ENCODE measurements at places on chromosomes 3 and 15.
A peak's percentile ranks its signal among the peaks of the same experiment; 100 is the strongest.

- no peak for DNase-seq
Observed at GRCh38 chr15:60476713-60477112, 2.2 kb downstream of the ICE2 start.

DNA sequence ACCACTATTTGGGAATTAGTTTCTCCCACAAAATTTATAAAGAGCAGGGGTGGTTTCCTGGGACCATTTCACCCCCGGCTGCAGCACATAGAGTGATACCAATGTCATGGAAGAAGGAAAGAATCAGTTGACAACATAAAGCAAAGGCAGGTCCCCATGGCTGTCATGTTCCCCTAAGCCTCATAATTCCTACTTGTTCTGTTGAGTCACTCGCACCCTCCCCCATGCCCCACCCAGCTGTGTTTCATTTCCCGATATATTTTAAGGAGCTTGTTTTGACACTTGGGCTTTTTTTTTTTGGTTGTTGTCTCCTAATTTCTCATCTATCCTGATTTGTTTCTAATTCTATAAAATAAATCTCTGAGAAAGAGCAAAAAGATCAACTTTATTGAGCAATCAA is 24.9 kb downstream of the ERC2 start:
- no peak for DNase-seq

GRCh38 chr3:62261736-62262135 is 111.6 kb downstream of the FEZF2 start:
- no peak for DNase-seq

- no peak for DNase-seq
Observed at GRCh38 chr3:5699313-5699712, 511.8 kb downstream of the EDEM1 start.

DNA sequence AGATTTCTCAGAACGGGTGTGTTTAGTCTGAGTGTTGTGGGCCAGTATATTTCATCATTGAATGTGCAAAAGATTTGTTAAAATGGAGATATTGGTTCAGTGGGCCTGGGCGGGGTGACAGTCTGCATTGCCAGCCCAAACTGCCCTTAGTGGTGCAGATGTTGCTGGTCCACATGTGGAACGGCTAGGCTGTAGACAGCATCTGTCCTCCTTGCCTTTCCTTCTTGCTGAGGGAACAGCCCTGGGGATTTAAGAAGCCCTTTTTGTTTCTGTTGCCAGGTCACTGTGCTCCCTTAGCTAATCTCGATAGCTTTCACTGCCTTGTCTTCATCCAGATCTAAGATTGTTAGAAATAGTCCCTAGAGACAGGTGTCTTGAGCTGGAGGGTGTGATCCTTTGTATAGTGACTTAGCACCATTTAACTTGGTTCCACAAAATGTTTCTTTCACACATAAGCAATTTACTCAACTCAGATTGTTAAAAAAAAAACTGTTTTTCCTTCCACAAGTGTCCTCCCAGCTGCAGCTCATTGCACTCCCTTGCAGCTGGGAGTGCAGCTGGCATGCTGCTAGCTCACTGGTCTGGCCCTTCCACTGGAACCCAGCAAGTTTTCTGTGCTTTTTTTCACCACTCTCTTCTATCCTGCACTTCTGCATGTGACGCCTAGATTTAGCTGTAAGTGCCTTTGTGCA is 37.5 kb downstream of the GAP43 start:
- DNase-seq, result no peak

- DNase-seq, result no peak
Observed at GRCh38 chr15:63232943-63233342, 43.5 kb downstream of the RAB8B start.

GRCh38 chr3:53083521-53083920 is 37.6 kb upstream of the SFMBT1 start:
- no peak for DNase-seq

GRCh38 chr15:90230071-90230494 is 3.7 kb downstream of the CIB1 start:
- no peak for DNase-seq

GRCh38 chr3:3086239-3086638 is 23.9 kb downstream of the IL5RA start:
- no peak for DNase-seq

GRCh38 chr3:64488939-64489338 is 198.9 kb downstream of the ADAMTS9 start:
- no peak for DNase-seq

- DNase-seq, result no peak
Observed at GRCh38 chr15:65730549-65731172, 61.4 kb downstream of the DENND4A start.

DNA sequence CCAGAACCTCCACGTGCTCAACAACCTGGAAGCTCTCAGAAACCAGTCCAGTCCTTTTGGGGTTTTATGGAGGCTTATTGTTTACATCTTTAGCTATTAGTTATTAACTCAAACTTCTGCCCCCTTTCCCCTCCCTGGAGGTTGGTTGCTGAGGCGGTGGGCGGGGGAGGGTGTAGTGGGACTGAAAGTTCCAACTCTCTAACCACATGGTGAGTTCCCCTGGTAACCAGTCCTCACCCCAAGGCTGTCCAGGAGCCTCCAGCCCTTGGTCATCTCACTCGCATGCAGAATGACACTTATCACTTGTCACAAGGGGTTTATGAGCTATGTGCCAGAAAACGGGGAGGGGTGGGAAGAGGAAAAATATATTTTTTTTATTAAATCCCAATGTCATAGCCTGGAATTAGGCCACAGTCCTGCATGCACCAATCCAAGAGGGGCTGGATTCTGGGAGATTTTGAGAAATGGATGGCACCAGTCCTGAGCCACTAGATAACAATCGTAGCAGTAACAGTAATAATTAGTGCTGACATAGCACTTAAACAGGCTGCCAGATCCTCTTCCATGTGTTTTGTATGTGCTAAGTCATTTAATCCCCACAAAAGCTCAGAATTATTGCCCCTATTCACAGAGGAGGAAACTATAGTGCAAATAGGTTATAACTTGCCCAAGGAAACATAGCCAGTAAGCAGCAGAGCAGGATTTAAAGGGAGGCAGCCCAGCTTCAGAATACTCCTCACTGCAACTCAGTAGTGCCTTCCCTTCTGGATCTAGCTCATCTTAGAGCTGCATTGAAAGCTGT is 85.7 kb downstream of the CRYGS start:
- no peak for DNase-seq

DNA sequence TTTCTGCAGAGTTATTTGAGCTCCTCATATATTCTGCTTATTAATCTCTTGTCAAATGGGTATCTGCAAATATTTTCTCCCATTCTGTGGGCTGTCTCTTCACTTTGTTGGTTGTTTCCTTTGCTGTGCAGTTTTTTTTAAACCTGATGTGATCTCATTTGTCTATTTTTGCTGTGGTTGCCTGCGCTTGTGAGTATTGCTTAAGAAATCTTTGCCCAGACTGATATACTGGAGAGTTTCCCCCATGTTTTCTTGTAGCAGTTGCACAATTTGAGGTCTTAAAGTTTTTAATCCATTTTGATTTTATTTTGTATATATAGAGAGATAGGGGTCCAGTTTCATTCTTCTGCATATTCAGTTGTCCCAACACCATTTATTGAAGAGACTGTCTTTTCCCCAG is 102.3 kb downstream of the POLQ start:
- DNase-seq, result no peak

GRCh38 chr15:89776274-89777072 is at the start of gene MESP2:
MESP2 (plus strand) TSS chr15:89776332; CDS start chr15:89776358, 26 bp downstream.
- peak; percentile 77 for DNase-seq

DNA sequence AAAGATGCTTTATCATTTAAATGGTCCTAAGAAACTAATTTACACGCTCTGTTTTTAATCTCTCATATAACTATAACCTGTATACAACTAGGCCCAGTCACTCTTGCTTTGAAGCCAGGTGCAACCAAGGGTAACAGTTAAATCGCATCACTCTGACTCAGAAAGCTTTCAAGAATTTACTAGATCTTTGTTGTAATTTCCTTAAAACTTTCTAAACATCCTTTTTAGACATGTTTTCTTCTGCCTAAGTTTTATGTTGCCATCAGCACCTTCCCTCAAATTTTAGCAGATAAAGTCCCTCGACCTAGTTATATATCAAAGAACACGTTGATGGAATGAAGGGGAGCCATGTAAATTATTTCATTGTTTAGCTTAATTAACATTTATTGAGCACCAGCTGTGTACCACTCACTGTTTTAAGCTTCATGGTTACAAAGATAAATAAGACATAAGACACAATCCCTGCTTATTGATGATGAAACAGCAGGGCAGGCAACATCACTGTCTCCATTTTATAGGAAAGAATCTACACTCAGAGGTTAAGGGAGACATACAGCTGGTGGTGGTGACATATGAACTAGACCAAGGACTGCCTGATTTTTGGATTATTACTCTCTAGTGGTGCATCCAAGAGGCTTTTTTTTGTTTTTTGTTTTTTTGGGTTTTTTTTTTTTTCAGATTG is 101.0 kb downstream of the CD200R1L start:
- DNase-seq, result peak; percentile 2

DNA sequence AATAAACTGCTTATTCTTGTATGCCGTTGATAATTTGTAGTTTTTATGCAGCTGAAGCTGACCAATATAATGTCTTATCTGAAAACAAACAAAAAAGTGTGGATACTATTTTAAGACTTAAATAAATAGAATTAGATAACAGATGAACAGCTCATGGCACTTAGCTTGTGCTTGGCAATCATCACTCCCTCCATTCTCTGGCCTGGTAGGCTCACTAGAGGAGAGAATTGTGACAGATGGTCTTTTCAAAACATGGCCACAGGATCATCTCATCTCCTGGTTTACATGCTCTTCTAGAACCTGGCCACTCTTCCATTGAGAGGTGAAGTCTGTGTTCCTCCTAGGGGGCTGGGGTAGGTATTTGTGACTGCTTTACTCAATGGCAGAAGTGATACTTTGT is 58.4 kb upstream of the RBP1 start:
- no peak for DNase-seq

Measured in stimulated activated effector memory CD8-positive, alpha-beta T cell treated with anti-CD3 and anti-CD28 coated beads, Interleukin-12 subunit alpha, Interleukin-12 subunit beta, amount 100 ng/mL, for 72 hours (primary cell).